Left ventricle myocardium superior (tissue), 1 donor: ENCODE measurements at places on chromosomes 5 and 9.
A peak's percentile ranks its signal among the peaks of the same experiment; 100 is the strongest.

GRCh38 chr5:33370466-33370859, 70.3 kb upstream of the TARS1 start:
- DNase-seq = no peak

DNA sequence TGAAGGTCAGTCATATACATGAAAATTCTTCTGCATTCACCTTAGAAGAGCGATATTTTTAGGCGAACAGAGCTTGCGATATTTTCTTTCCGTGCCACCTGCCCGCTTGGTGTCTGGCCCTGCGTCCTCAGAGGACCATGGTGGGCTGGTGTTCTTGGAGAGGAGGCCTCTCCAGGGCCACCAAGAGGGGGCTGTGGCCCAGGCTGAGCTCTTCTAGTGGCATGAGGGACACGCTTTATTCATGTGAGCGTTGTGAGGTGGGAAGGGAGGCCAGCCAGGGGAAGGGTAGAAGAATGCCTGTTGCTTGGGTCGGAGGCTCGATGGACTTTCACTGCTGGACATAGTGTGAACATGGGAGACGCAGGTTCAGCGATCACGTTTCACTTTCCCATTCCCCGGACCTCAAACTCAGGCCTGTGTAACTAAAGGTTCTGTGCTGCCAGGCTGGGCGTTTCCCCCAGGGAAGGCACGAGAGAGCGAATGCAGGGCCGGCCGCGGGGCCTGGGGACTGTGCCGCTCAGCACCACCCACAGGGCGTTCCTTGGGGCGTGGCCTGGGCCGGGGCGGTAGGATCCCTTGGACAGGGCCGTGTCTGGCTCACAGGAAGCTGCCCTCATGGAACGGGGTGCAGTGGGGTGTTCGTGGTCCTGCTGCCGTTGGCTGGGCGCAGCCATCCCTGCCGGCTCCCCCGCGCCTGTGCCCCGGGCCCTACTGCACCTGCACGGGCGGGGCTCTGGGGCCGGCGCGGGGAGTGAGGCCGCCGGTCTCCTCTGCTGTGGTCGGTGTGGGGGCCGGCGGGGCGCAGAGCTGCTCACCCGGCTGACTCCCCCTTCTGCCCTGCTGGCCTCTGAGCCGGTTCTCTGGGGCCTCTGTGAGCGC, 40.7 kb upstream of the CLPTM1L start:
- DNase-seq = peak; percentile 92

DNA sequence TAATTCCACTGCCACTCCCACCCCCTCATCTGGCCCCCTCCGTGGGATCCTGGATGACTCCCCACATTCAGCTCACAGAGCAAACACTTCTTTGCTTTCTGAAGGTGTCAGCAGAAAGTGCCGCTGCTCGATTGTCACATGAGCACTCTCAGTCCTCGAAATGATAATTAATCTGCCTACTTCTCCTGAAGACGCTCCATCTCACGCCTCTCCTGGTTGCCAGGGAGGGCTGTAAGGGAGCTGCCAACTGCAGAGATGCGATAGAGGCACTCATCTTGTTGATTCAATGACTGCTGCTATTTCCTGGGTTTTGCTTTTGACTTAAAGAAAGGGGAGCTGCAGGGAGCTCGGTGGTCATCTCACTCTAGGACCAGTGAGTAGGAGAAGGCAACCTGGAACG, 206.5 kb downstream of the DAB2IP start:
- DNase-seq = no peak

DNA sequence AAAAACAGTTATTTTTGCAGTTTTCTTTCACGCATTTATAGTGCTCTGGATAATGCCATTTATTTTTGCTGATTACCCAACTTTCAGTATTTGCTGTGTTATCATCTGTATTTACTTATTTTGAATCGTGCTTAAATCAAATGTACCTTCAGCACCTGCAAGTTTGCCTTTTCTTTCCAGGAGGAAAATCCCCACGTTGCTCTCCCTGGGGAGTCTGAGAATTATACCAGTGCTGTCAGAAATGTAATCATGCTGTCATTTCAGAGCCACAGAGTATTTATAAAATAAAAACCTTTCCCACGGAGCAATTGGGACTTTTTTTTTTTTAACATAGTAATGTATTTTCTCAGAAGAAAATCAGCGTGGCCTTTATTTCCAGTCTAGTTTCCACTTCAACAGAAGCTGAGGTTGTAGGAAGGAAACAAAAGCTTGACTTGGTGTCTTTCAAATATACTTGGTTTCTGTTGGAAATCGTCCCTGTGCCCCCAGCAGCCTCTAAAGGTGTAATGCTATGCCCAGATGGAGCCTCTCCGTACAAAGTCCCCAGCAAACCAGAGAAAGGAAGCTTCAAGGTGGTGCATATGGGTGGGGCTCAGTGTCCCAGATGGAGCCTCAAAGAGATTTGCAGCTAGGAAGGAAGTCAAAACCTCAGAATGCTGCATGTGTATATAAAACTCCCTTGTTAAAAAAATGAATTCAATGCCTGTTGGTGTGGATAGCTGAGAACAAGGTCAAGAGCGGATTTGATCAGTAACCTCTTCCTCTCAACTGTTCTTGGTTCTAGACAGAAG, 2.1 kb downstream of the GPR150 start:
- DNase-seq = no peak

DNA sequence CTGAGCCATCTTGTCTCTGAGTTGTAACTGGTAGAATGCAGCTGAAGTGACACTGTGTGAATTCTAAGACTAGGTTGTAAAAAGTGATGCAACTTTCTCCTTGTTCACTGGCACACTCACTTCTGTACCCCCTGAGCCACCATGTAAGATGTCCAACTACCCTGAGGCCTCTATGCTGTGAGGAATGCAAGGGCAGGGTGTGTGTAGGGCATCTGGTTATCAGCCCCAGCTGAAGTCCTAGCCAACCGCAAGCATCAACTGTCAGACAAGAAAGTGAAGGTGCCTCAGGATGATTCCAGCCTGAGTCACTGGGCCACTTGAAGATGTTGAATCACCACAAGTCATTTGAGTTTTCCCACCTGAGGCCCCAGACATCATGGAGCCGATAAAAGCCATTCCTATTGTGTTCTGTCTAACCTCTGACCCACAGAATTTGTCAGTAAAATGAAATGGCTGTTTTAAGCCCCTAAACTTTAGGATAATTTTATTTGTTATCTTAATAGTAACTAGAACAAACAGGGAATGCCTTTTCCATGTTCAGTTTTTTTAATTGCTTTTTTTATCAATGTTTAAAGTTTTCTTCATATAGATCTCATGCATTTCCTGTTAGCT, 18.7 kb upstream of the RHOBTB3 start:
- no peak for DNase-seq

DNA sequence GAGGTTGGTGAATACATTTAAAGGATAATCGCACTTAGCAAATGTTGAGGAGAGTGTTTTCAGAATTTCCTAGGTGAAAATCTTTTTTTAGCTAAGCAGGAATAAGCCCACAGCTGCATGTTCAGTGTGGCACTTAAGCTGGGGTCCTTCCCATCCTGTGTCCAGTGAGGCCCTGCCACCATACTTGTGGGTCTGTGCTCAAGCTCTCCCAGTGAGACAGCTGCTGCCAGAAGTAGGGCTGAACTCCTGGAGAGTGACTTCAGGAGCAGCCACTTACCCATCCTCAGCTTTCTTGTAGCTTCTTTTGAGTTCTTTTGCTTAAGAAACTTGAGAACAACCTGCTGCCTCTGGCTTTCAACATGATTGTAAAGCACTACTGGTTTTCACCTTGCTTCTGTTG, 110.0 kb upstream of the DHFR start:
- no peak for DNase-seq

DNA sequence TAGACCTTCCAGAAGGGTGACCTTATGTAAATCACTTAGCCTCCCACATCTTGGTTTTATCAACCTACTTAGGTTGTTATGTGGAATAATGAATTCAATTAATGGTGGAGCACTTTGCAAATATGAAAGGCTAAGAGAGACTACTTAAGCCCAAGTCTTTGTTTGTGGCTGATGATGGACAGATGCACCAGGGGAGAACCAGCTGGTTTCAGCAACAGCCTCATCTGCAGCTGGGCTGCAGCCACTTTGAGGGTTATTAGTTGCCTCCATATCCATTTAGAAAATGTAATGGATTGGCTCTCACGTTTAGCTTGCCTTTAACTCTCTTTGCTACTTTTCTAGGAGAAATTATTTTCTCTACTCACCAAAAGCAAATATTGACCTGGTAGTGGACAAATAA, 146.6 kb downstream of the ESM1 start:
- no peak for DNase-seq

DNA sequence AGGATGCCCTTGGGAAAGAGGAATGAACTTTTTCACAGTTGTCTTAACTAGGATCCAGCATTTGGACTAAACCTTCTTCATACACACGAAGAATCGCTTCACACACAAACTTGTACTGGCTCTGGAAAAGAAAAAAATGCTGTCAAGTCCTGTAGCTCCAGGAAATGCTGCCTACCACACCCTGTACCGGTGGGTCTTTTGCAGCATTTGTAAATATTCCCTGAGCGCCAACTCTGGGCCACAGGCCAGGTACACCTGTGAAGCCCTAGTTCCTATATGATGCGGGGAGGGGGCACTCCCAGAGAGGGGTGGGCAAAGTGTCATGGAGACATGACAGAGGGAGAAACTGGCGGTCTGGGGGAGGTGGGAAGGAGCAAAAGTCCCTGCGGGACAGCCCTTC, 58.7 kb upstream of the EPB41L4B start:
- no peak for DNase-seq

DNA sequence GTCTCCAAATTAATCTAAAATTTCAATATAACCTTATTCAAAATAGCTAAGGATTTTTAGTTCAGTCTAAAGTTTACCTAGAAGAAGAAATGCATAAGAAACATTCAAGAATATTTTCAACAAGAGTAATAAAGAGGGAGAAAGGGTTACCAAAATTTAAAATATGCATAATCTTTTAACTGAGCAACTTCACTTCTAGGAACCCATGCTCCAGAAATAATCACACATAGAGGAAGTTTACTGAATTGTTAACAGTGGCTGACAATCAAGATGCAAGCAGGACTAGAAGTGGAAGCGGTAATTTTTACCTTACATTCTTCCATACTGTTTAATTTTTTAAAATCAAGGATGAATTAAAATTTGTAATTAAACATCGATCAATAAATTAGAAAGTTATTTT, 1.9 kb downstream of the PJA2 start:
- no peak for DNase-seq

DNA sequence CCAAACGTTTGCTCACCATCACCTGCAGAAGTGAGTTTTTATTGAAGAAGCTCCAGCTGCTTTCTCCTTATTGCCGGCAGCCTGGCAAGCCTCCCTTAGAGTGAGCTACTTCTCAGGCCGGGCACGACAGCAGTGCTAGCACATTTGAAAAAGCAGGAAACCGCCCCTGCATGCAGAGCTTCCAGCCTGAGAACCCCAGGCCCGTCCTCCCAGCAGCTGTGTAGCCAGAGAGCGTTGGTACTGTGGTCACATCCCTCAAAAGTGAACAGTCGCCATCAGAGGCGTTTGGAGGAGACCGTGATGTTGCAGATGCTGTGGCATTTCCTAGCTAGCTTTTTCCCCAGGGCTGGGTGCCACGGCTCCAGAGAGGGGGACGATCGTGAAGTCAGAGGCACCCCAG, 23.5 kb downstream of the SLC25A25 start:
- DNase-seq = no peak

DNA sequence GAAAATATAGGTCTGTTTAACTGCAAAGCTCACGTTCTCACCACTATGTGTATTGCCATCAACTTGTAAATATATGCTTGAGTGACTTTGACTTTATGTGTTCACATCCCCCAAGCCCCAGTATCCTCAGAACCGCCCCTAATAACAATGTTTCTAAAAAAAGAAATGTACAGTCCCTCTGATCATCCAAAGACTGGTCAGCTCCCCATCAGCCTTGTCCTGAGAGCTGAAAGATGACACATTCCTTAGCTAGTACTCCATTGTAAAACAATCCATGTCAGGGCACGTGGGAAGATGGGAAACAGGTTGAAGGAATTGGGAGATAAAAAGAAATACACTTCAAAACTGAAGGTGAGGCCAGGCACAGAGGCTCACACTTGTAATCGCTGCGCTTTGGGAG, 279.4 kb upstream of the WWC1 start:
- DNase-seq = no peak

GRCh38 chr9:70222354-70222753, 36.4 kb upstream of the SMC5 start:
- DNase-seq = no peak

GRCh38 chr5:142587354-142587965, 98.4 kb downstream of the FGF1 start:
- DNase-seq = no peak

DNA sequence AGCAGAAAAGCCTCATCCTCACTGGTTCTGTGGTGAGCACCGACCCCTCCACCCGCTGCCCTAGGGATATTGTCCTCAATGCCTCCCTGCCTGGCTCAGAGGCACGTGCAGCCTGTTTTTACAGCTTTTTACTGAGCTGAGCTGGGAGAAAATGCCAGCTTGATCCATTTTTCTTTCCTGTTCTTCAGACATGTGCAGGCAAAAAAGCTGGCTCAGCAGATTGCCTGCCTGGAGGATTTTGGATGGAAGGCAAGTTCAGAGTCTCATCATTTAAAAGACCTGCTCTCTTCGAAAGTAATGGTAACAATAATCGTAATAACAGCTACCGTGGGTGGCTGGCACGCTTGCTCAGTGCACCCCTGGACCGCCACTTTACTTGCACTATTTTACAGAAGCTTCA, 135.0 kb upstream of the SMIM23 start:
- no peak for DNase-seq

DNA sequence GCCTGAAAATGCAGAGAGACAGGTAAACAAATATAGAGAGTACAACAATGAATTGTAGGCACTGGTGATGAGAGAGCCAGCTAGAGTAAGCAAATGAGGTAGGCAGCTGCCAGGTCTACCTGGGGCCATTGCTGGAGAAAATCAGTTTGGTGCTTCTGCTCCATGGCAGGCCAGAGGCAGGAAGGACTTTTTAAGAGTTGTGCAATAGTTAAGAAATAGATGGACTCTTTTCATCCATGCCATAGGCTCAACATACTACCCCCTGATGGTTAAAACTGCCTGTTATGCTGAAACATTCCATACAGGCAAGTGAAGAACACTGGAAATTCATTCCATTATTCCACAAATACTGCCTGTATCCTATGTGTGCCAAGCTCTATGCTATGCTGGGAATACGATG, 86.5 kb upstream of the CCDC112 start:
- no peak for DNase-seq

GRCh38 chr9:77751341-77752091, 103.4 kb upstream of the GNA14 start:
- no peak for DNase-seq

GRCh38 chr5:1942158-1942557, 59.4 kb upstream of the IRX4 start:
- DNase-seq = no peak

GRCh38 chr5:120447706-120448239, 16.3 kb upstream of the PRR16 start:
- DNase-seq = no peak

- no peak for DNase-seq
Observed at GRCh38 chr9:92064711-92065110, 50.5 kb downstream of the SPTLC1 start.

GRCh38 chr5:14225173-14225834, 82.2 kb downstream of the TRIO start:
- no peak for DNase-seq

DNA sequence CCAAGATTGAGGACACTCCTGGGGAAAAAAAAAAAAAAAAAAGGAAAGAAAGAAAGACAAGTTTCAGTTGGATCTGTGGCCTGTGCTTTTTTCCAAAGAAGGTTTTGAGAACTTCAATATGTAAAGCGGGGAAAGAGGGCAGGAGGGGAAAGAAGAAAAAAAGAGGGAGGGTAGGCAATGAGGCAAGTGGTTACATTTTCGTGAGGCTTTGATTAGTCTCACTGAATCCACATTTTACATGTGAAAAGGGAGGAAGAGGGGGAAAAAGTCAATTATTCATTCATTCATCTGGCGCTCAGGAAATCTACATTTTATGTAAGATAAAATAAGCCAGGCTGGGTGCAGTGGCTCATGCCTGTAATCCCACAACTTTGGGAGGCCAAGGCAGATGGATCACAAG, 315.2 kb upstream of the PAPPA start:
- no peak for DNase-seq
